Stimulated activated CD4-positive, alpha-beta T cell treated with anti-CD3 and anti-CD28 coated beads, Interleukin-15, amount 100 ng/mL, for 1 hour (primary cell): ENCODE measurements at places on chromosomes 3 and 15.

- DNase-seq, result no peak
Measured at GRCh38 chr3:175941352-175941751, 1082.2 kb downstream of the NAALADL2 start.

DNA sequence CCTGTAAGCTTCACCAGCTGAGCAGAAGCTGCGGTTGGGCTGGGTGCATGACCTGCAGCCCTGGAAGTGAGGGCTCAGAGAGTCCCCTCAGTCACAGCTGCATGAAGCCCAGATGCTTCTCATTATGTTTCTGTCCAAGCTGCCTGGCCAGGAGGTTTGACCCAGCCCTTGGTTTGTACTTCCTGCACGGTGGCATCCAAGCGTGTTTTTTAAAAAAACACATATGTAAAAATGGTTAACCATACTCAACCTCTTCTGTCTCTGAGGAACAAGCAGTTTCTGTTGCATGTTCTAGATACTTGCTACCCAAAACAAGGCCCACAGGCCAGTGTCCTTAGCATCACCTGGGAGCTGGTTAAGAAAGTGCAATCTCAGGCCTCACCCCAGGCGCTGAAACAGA, 76.0 kb upstream of the ATP10A start:
- no peak for DNase-seq

DNA sequence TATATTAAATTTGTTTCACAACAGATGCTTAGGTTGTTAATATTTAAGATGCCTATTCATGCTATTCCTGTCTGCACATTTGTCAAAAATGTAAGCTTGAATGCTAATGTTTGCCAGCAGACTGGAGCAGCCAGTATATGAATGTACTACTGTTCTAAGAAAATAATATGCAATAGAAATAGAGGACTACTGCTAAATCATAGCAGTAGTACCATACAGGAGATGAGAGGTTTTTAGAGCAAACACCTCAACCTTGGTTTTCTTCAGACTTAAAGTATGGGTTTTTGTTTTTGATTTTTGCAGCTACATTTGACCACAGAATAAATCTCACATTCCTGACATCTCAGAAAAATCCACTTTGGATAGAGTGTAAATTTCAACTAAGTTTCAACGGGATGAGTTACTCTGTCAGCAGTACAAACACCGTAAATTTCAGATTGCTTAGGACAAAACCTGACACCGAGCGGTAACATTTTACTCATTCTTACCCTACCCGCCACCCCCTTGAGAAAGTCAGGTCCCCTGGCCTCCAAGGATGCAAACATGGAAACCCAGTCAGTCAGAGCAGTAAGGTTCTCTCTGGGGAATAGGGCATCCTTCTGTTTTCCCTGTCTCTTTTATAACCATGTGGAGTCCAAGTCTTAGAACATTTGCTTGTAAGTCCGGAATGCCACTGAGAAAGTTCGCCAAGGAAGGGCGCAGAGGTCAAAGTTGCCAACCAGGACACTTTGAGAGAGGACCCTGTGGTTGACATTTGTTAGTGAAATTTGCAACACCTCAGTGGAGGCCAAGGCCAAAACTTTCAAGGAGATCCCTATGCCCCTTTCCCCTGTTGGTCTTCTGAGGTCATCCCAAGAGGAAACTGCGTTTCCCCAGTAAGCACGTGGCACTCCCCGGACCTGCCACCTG, 17.9 kb upstream of the SATB1 start:
- no peak for DNase-seq

GRCh38 chr3:3066378-3066777, 43.8 kb downstream of the IL5RA start:
- no peak for DNase-seq

- DNase-seq, result no peak
Measured at GRCh38 chr3:189160519-189161309, 11.1 kb upstream of the TPRG1 start.

DNA sequence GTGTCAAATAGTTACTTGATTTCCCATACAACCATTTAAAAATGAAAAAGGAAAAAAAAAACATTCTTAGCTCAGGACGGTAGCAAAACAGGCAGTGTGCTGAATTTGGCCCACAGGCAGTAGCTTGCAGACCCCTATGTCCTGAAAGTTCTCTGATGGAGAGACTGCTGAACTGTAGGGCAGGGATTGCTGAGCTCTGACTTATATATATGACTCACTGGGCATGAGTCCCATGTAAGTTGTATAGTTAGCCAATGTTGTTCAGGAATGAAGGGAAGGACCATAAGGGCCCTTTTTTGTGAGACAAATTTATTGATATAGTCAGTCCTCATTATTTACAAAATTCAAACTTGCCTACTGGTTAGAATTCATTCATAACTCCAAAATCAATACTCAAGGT, 36.9 kb upstream of the FRMD4B start:
- DNase-seq, result no peak

DNA sequence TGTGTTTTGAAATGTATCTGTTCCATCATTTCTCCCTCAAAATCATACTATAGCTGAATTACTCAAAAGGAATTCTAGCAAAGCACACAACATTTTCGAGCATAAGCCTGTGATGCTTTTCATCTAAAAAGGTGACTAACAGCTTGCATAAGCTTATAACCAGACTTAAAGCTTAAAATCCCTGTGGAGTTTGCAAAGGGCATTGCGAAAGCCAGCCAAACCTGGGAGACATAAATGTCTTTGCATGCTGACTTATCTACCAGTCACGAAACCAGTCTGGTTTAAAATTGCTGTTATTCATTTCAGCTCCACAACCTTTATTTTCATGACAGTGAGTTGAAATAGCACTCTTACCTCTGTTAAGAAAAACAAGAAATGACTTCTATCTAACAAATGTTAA, 35.6 kb upstream of the LIPC start:
- no peak for DNase-seq

- DNase-seq, result no peak
Measured at GRCh38 chr15:34625007-34625406, 41.6 kb upstream of the GOLGA8B start.

DNA sequence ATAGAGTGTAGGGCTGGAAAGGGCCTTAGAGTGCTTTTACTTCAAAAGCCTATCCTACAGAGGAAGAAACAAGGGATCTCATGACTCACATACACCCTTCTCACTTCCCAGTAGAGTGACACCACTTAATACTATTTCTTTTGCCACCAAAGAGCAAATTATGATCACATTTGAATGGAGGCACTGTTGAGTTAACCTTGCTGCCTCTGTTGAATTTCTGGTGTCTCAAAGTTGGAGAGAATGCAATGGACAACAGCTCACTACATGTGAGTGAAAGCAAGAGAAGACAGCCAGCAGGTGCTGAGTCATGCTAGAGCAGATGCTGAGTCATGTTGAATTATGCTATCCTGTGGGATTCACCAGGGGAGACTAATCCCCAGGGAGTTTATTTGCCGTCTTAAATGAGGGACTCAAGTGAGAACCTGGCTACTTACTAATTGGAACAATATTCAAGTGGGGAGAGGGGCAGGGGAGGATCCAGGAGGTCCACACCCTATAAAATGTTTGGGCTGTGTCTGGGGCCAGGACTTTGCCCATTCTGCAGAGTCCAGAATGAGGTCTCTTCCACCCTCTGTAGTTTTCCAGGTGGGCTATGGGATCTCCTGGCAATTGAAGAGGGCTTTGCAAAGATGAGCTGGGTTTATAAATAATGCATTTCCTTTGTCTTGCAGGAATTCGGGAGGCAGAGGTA, 35.8 kb downstream of the ST8SIA2 start:
- DNase-seq, result no peak

GRCh38 chr3:24707936-24708335, 213.3 kb upstream of the THRB start:
- no peak for DNase-seq
